ENCODE measurements at places on chromosomes 16 and 17. TPM values are rescaled to one million over a fixed set of nuclear protein-coding genes. Genes with fewer than 3 reads are reported as not detected.

GRCh38 chr16:81492965-81493754 is 48.6 kb downstream of the CMIP start:
- H3K4me3 ChIP-seq, result no peak overlapping the region
- H3K27me3 ChIP-seq, result no peaks in the 10 kb centered on the region
- peaks cover 6% of the 10 kb centered on the region for H3K4me1 ChIP-seq
- H3K36me3 ChIP-seq, result no peaks in the 10 kb centered on the region

- DNase-seq, result no peak
- H3K4me1 ChIP-seq, result no peaks in the 10 kb centered on the region
- H3K27me3 ChIP-seq, result no peaks in the 10 kb centered on the region
- H3K27ac ChIP-seq, result no peak overlapping the region
- H3K4me3 ChIP-seq, result no peak overlapping the region
- H3K36me3 ChIP-seq, result no peaks in the 10 kb centered on the region
Measured at GRCh38 chr16:3959148-3959547, 78.6 kb upstream of the CREBBP start.

DNA sequence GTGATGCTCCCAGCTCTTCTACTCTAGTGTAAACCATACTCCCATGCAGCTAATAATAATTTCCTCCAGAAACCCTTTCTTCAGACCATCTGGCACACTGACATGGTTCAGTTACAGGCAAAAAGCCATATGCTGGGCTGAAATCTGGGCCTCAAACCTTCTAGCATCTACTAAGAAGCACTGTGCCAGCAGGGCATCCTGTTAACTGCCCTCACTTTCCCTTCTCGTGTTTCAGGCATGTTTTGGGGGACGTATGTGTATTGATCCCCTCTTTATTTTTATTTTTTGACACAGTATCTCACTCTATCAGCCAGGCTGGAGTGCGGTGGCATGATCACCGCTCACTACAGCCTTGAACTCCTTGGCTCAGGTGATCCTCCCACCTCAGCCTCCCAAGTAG is 33.3 kb downstream of the STAT5A start:
- DNase-seq, result no peak
- H3K27me3 ChIP-seq, result no peaks in the 10 kb centered on the region
- H3K4me3 ChIP-seq, result no peak overlapping the region
- H3K4me1 ChIP-seq, result no peaks in the 10 kb centered on the region
- H3K27ac ChIP-seq, result no peak overlapping the region
- H3K36me3 ChIP-seq, result peaks cover 35% of the 10 kb centered on the region

GRCh38 chr17:5694551-5694950 is 110.2 kb upstream of the NLRP1 start:
- no peak overlapping the region for H3K27ac ChIP-seq
- H3K4me3 ChIP-seq, result no peak overlapping the region
- no peaks in the 10 kb centered on the region for H3K36me3 ChIP-seq

- DNase-seq, result no peak
- H3K27me3 ChIP-seq, result no peaks in the 10 kb centered on the region
- peaks cover 18% of the 10 kb centered on the region for H3K4me1 ChIP-seq
- H3K36me3 ChIP-seq, result no peaks in the 10 kb centered on the region
- H3K27ac ChIP-seq, result peak overlapping the region; percentile 73
Measured at GRCh38 chr16:66519482-66520373, 30.2 kb downstream of the TK2 start.

GRCh38 chr17:17575360-17576251 is 15.9 kb downstream of the PEMT start:
- H3K4me1 ChIP-seq, result no peaks in the 10 kb centered on the region
- H3K27ac ChIP-seq, result no peak overlapping the region
- H3K36me3 ChIP-seq, result no peaks in the 10 kb centered on the region
- no peaks in the 10 kb centered on the region for H3K27me3 ChIP-seq
- no peak overlapping the region for H3K4me3 ChIP-seq
- DNase-seq, result no peak

The PRR11 gene
- 34.0 TPM for total RNA-seq

DNA sequence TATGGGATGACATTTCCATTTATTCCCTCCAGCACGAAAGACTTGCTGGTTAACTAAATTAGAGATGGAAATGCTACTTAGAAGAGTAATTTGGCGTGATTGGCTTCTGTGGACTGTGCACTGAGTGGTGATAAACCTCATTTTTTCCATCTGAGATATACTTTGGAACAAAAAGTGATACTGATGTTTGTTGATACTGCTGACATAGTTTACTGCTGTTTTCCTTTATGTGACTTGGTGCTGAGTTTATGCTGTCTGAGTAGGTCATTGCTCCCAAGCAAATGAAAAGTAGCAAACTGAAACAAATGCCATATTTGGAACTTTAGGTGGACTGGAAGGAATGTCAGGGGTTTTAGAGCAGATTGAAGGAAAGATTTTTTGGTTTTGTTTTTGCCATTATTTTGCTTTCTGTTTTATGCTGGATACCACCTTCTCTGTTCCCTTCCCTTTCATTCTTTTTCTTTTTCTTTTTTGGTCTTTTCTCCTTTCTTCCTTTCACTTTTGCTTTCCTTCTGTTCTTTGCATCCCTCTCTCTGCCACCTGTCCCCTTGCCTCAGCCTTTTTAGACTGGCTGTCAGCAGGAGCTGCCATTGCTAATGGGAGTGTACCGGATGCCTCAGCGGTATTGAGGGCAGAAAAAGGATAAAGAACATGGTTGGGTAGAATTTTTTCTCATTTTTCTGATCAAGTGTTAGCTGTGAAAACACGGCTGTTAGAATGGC is 41.8 kb downstream of the NUP93 start:
- no peak overlapping the region for H3K27ac ChIP-seq
- no peaks in the 10 kb centered on the region for H3K36me3 ChIP-seq
- H3K27me3 ChIP-seq, result no peaks in the 10 kb centered on the region
- no peak overlapping the region for H3K4me3 ChIP-seq
- peaks cover 3% of the 10 kb centered on the region for H3K4me1 ChIP-seq

- no peak overlapping the region for H3K4me3 ChIP-seq
Measured at GRCh38 chr17:78144147-78144719, 2.0 kb upstream of the C17orf99 start.

The GAST gene
- not detected for total RNA-seq

DNA sequence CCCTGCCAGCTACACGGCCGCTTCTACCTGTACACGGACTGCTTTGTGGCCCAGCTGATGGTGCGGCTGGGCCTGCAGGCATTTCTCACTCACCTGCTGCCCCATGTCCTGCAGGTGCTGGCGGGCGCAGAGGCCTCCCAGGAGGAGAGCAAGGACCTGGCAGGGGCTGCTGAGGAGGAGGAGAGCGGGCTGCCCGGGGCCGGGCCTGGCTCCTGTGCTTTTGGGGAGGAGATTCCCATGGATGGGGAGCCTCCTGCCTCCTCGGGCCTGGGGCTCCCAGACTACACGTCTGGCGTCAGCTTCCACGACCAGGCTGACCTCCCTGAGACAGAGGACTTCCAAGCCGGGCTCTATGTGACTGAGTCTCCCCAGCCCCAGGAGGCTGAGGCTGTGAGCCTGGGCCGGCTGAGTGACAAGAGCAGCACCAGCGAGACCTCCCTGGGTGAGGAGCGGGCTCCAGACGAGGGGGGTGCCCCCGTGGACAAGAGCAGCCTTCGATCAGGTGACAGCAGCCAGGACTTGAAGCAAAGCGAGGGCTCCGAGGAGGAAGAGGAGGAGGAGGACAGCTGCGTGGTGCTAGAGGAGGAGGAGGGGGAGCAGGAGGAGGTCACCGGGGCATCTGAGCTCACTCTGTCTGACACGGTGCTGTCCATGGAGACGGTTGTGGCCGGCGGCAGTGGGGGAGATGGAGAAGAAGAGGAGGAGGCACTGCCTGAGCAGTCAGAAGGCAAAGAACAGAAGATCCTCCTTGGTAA is 3.5 kb downstream of the WDR81 start:
- H3K4me1 ChIP-seq, result peaks cover 6% of the 10 kb centered on the region
- no peak overlapping the region for H3K27ac ChIP-seq
- H3K36me3 ChIP-seq, result no peaks in the 10 kb centered on the region
- no peak for DNase-seq

- H3K36me3 ChIP-seq, result no peaks in the 10 kb centered on the region
- DNase-seq, result peak; percentile 43
- H3K27me3 ChIP-seq, result no peaks in the 10 kb centered on the region
- peak overlapping the region; percentile 18 for H3K4me3 ChIP-seq
- H3K27ac ChIP-seq, result peak overlapping the region; percentile 35
Measured at GRCh38 chr17:35540589-35541404, 3.3 kb upstream of the SLFN12L start.

DNA sequence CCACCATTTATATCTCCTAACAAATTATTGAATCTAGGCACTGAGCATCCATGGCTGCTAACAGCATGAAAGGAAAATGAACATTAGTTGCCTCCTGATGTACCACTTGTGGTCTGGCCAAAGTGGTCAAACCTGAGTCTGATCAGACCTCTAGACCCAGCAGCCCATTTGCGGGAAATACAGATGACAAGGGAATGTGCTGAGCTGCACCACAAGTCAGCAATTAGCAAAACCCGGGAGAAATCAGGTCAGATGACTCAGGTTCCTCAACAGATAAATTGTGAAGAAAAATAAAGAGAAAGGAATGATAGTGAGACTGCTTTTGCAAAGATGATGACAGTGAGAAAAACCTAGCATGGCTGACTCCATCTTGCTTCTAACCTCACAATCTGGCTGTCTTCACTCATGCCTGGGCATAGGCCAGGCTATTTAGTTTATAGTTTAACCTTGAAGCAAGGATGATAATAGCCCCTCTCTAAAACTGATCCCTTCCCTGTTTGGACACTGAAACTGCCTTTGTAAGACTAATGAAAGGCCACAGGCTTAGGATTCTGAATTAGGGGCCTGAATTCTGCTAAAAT is 142.7 kb upstream of the ASIC2 start:
- no peak overlapping the region for H3K27ac ChIP-seq
- H3K36me3 ChIP-seq, result no peaks in the 10 kb centered on the region
- no peak for DNase-seq
- no peaks in the 10 kb centered on the region for H3K4me1 ChIP-seq
- H3K27me3 ChIP-seq, result no peaks in the 10 kb centered on the region

GRCh38 chr17:79045001-79045729 is 21.2 kb downstream of the C1QTNF1 start:
- no peaks in the 10 kb centered on the region for H3K4me1 ChIP-seq
- no peak for DNase-seq

- H3K27me3 ChIP-seq, result no peaks in the 10 kb centered on the region
- peak; percentile 78 for DNase-seq
- peak overlapping the region; percentile 69 for H3K27ac ChIP-seq
- no peaks in the 10 kb centered on the region for H3K36me3 ChIP-seq
- H3K4me1 ChIP-seq, result peaks cover 10% of the 10 kb centered on the region
Measured at GRCh38 chr17:58364270-58364942, 12.4 kb upstream of the SUPT4H1 start.

- H3K27ac ChIP-seq, result no peak overlapping the region
- no peaks in the 10 kb centered on the region for H3K36me3 ChIP-seq
- no peaks in the 10 kb centered on the region for H3K27me3 ChIP-seq
- no peak for DNase-seq
Measured at GRCh38 chr16:65740711-65741110, 618.8 kb upstream of the CDH11 start.

All from colonic mucosa (tissue), 4 donors.